Omental fat pad (tissue), 4 donors: ENCODE measurements at places on chromosomes 5 and 9.

DNA sequence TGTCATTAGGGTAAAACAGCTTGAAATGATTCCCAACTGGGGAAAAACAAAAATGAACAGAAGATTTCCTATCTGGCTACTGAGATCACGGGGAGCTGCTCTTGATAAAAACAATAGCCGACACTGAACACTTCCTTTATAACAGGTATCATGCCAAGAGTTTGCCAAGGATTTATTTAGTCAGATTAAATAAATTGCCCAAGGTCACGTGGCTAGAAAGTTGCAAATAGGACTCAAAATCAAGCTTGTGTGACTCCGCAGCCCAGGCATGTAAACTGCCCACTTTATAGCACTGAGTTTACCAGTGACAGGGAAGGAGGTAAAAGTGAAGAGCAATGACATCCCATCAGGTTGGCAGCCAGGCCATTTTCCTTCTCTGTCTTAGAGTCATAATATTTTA is 120.7 kb upstream of the ZNF618 start:
- DNase-seq = no peak

- no peak for DNase-seq
These were observed 87.6 kb upstream of the COL5A1 start for GRCh38 chr9:134553996-134554372.

GRCh38 chr5:104628911-104629310 is 1066.3 kb upstream of the NUDT12 start:
- DNase-seq = no peak

DNA sequence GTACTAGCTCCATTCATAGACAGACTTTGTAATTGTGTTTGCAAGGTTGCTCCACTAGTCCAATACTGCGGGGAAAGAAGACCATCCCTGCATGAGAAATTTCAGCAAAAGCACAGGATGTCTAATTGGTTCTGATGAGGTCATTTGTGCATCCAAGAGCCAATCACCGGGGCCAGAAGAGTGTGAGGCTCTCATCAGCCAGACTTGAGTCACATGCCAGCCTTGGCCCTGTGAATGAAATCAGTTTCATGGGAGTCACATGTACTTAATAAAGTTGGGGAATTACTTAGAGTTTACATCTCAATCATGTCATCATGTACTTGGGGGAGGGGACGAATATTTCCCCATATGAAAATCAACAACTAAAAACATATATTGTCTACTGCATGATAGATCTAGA is 1236.0 kb downstream of the MAT2B start:
- no peak for DNase-seq

DNA sequence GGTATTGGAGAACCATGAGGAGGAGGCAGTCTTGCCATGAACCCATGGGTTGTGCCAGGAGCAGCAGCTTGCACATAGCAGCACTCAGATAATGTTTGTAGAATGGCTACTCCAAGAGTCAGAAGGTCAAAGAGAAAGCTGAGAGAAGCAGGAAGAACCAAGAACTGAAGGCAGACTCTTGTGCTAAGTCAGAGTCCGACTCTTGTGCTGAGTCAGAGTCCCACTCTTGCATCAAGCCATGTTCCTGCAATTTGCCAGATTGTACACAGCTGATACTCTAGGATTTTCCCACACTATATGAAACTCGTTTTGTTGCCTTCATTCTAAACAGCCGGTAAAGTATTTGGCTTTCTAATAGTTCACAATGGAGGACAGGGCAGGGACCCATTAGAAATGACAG is 26.2 kb upstream of the HSPA9 start:
- no peak for DNase-seq

DNA sequence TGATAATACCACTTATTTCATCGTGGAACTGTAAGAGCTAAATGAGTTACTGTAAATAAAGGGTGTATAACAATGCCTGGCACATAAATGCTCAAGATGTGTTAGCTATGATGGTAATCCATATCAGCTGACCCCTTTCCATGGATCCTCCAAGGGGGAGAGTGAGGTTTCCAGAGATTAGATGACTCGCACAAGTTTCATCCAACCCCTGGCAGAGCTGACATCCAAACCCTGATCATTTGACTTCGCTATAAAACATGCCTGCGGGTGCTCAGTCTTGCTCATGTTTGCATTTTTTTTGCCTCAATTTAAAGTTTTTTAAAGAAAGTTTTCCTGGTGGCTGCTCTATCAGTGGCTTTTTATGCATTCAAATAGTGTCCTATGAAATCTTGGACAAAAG is 145.7 kb upstream of the SMIM23 start:
- DNase-seq = no peak

DNA sequence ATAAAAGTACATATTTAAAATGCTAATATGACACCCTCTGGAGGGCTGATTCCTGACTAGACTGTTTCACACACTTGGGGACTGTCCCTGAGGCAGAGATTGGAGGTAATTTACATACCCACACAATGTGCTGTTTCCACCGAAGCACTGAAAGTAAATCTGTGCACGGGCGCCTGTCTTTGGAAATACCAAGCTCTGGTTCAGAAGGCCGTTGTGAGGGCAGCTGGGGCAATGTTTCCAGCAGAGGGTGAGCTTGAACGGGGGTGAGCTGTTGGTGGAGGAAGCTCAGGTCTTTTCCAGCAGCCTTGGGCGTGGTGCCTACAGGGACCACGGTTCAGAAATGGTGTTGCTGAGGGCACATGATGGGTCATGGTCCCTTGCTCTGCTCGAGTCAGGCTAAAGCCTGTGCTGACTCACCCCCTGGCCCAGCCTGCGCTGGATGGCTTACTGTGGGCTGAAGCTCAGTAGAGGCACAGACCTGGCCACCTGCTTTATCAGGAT is 25.8 kb upstream of the HMCN2 start:
- no peak for DNase-seq

DNA sequence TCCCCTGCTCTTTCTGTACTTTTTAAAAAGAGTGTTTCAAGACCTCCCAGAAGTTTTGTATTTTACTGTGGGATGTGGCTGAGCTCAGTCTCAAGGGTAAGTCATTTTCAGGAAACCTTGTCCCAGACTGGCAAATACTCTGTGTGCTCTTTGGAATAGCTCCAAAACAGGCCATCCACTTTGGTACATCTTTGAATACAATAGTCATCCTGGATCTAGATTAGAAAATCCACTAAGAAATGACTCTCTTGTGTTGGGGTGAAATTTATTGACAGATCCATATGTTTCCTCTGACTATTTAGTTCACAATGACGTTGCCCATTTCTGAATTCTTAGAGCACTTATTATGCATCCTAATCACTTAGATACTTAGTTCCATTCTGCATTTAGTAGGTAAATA is 95.2 kb downstream of the PLCXD3 start:
- DNase-seq = no peak

DNA sequence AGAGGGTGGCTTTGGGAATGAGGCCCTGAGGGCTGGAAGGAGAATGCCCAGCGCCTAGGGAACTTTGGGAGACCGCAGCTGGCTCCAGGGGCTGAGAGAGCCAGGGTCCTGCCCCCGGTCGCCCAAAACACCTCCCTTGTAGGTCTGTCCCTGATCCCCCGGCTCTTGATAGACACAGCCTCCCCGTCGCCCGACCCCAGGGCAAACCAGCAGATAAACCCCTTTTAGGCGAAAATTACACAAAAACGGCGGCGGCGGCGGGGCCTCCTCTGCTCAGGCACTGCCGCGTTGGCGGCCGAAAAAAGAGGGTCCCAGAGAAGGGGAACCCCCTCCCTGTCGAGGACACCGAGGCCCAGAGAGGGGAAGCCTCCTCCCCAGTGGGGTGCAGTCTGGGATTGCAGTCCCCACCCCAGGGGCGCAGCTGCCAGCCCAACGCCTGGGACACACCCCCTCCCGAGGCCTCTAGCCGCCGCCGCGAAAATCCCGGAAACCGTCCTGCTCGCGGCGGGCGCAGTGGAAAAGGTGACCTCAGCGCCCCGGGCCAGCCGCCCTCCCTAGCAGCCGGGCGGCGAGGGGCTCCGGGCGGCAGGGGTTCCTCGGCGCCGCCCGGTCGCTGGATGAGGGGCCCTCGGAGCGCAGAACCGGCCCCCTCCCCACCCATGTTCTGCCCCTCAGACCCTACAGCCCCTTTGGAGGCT is 3.1 kb upstream of the BARX1 start:
- DNase-seq = no peak

DNA sequence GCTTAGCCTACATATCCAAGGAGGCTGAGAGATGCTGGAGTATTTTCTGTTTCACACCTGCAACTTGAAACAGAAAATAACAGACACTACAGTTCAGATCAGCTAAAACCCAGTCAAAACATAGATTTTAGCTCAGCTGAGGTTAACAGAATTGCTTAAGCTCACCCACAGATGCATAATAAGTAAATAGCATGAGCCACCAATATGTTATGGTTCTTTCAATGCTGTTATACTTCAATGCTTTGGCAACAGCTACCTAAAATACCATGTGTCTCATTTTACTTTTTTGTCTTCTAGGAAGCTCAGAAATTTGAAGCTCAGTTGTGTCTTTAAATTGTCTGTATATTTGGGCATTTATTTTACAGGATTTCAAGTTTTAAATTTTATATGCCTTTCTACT is 35.8 kb upstream of the OR13F1 start:
- no peak for DNase-seq

GRCh38 chr5:134464988-134465815 is 53.5 kb upstream of the CDKN2AIPNL start:
- no peak for DNase-seq

DNA sequence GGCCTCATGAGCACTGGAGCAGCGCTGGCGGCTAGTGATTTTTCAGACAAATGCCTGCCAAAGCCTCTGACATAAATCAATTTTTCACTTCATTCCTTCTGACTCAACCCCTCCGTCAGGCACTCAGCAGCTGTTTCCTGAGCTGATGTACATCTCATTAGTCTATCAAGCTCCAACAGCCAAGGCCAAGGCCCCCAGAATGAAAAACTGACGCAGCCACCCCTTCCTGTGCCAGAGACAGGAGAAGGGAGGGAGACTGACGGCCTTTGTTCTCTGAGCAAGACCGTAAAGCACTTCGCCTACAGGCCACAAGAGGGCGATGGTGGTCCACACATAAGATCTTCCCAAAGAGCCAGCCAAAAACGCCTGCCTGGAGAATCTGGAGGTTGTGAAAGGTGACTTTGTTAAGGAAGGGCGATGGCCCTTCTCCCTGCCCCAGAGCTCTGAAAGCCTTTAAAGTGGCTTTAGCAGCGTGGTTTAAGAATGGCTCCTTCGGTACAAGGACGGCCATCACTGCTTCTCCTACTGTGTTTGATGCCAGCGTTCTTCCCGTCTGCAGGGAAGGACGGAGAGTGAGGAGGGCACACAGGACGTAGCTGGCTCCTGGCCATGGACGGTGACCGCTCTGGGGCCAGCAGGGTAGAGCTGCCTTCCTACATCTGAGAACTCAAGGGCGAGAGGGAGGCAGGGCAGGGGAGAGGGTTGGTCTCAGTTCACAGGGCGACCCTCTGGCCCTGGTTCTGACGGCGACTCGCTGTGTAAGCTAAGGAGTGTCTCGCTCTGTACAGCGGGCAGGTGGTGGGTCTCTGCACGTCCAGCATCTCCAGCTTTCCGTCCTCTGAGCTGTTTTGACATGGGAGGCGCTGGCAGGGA is 37.0 kb downstream of the ALG2 start:
- DNase-seq = peak; percentile 89

- no peak for DNase-seq
These were observed 7.7 kb downstream of the RALGDS start for GRCh38 chr9:133113163-133113948.

DNA sequence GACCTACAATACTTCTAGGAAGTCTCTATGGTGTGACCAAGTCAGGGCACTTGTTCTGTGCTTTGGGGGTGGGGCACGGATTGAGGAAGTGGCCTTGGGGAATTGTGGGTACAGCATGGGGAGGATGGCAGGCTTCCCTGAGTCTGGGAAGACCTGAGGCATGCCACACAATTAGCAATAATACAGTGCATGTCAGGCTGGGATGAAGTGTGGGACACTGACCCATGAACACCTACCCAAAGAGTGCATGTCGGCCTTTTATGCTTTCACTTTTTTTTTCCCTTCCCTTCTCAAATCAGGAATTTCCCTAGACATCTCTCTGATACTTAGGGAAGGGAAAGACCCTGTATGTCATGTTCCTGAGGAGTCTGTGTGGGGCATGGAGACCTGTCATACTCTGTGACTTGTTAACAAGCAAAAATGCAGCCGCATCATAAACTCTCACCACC is 146.4 kb downstream of the PALM2AKAP2 start:
- DNase-seq = no peak

GRCh38 chr5:65338606-65339151 is 143.0 kb downstream of the ADAMTS6 start:
- no peak for DNase-seq

DNA sequence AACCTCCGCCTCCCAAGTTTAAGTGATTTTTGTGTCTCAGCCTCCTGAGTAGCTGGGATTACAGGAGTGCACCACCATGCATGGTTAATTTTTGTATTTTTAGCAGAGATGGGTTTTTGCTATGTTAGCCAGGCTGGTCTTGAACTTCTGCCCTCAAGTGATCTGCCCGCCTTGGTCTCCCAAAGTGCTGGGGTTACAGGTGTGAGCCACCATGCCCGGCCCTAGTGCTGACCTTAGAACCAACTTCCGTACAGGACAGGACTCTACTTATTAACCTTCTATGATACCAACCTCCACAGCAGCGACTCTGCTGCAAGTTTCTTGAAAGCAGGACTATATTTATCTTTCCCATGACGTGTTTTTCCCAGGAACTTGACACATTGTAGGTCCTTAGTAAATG is 176.9 kb downstream of the RGS3 start:
- DNase-seq = no peak

DNA sequence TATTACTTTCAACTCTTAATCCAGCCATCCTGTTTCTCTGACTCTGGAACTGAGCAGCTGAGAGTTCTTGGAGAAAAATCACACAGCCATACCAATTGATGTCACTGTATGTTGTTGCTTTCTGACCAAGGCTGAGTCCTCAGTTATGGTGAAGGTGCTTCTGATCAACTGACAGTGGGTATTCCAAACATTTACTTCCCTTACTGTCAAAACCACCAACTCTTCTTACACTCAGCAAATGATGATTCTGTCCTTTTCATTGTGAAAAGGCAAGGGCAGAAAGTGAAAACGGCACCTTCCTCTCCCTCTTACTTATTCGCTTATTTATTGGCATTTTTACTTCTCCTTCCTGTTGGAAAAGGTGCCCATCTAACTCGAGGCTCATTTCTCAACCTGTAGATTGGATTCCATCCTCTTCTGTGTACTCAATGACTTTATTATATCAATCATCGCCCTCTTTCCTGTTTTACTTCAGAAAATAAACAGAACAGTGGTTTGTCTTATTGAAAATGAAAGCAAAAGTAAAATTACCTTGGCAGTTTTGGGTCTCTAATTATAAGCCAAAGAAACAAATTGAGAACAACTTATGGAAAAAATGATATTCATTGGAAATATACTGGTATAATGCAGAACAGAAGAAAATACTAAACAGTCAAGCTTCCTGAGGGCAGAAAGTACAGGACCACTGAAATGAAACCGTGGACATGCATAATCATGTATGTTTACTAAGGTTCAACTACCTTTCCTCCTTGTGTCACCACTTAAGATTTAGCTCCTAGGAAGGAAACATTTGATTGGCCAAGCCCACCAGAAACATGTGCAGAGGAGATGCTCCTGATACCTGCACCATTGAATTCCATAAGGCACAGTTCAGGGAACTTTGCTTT is 104.5 kb upstream of the CHD1 start:
- no peak for DNase-seq

DNA sequence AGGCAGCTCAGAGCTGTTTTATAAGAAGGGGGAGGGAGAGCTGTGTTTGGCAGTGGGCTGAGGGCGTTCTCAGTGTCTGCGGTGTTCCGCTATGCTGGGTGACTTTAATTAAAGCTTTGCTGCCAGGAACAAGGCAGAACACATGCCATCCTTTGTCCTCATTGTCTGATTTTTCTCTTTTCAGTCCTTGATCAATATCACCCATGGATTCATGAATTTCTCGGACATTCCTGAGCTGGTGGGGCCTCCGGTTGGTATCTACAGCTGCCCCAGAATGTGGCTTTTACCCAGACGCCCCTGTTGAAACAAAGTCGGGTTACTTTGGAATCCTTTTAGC is 66.5 kb upstream of the TGFBR1 start:
- no peak for DNase-seq
